Smooth muscle cell of trachea (primary cell): ENCODE measurements at places on chromosomes 1 and 21. TPM values are rescaled to one million over a fixed set of nuclear protein-coding genes. Genes with fewer than 3 reads are reported as not detected.

RWDD3 gene
- 9.3 and 20.9 TPM in 2 replicates for total RNA-seq

SPRR2A gene
- not detected in 2 replicates for total RNA-seq

CRP gene
- total RNA-seq, result not detected in 2 replicates

TBX19 gene
- 0.58 and 2.0 TPM in 2 replicates for total RNA-seq

OR2G6 gene
- not detected in 2 replicates for total RNA-seq

DCST1 gene
- total RNA-seq, result not detected in 2 replicates

TBX15 gene
- total RNA-seq, result under 0.01 TPM in 1 of 2 replicates, not detected in the other

RXFP4 gene
- not detected in 2 replicates for total RNA-seq

UBL4B gene
- total RNA-seq, result under 0.01 TPM in 1 of 2 replicates, not detected in the other

ADAMTS1 gene
- total RNA-seq, result 171 and 183 TPM in 2 replicates

RIMS3 gene
- total RNA-seq, result 0.29 and 0.33 TPM in 2 replicates

CACHD1 gene
- 4.5 and 5.3 TPM in 2 replicates for total RNA-seq

C4BPB gene
- total RNA-seq, result not detected in 2 replicates

SELENBP1 gene
- 74.0 and 120 TPM in 2 replicates for total RNA-seq

PDE4B gene
- total RNA-seq, result 13.7 and 15.3 TPM in 2 replicates

C1orf141 gene
- total RNA-seq, result under 0.01 TPM in 1 of 2 replicates, not detected in the other

GPR157 gene
- total RNA-seq, result 1.9 and 6.8 TPM in 2 replicates

ATP1A4 gene
- total RNA-seq, result not detected in 2 replicates

GCLM gene
- total RNA-seq, result 22.7 and 26.0 TPM in 2 replicates

E2F2 gene
- 0.17 and 2.0 TPM in 2 replicates for total RNA-seq

SFPQ gene
- 111 and 271 TPM in 2 replicates for total RNA-seq

IGSF9 gene
- not detected in 2 replicates for total RNA-seq

C1orf87 gene
- total RNA-seq, result 0.15 TPM in 1 of 2 replicates, not detected in the other

RLF gene
- 24.6 and 29.4 TPM in 2 replicates for total RNA-seq

OLFML2B gene
- total RNA-seq, result 7.1 and 31.3 TPM in 2 replicates

ABCG1 gene
- 4.1 and 4.5 TPM in 2 replicates for total RNA-seq

CDC42 gene
- 372 and 518 TPM in 2 replicates for total RNA-seq

TCHH gene
- total RNA-seq, result under 0.01 TPM in 1 of 2 replicates, not detected in the other

LAD1 gene
- total RNA-seq, result not detected in 2 replicates

EMC1 gene
- total RNA-seq, result 74.3 and 87.5 TPM in 2 replicates

CHIA gene
- not detected in 2 replicates for total RNA-seq

PDZK1IP1 gene
- 0.50 TPM in 1 of 2 replicates, not detected in the other for total RNA-seq

IFNLR1 gene
- total RNA-seq, result not detected in 2 replicates

FCGR1A gene
- total RNA-seq, result not detected in 2 replicates

LDLRAD1 gene
- not detected in 2 replicates for total RNA-seq

F5 gene
- total RNA-seq, result under 0.01 TPM in 1 of 2 replicates, not detected in the other
